ENCODE measurements at places on chromosomes 1 and 21. TPM values are rescaled to one million over a fixed set of nuclear protein-coding genes. Genes with fewer than 3 reads are reported as not detected.

The C4BPA gene
- total RNA-seq: not detected

The SPRR1A gene
- total RNA-seq: not detected

The MYOC gene
- 6.3 TPM for total RNA-seq

The TUT4 gene
- total RNA-seq: 39.9 TPM

The CCDC27 gene
- total RNA-seq: not detected

The RGS2 gene
- 163 TPM for total RNA-seq

The KCNH1 gene
- total RNA-seq: 0.26 TPM

The MED8 gene
- 55.2 TPM for total RNA-seq

The BSND gene
- total RNA-seq: not detected

The OPRD1 gene
- not detected for total RNA-seq

The CBR3 gene
- total RNA-seq: 14.9 TPM

The SPRTN gene
- 8.5 TPM for total RNA-seq

The SPATA21 gene
- not detected for total RNA-seq

The SELL gene
- total RNA-seq: 23.0 TPM

The OR2L5 gene
- total RNA-seq: not detected

The TSPAN2 gene
- 4.3 TPM for total RNA-seq

The MX1 gene
- total RNA-seq: 60.3 TPM

The CYP4A22 gene
- total RNA-seq: 0.42 TPM

The LGR6 gene
- total RNA-seq: 0.35 TPM

The NPPB gene
- total RNA-seq: not detected

The ADORA1 gene
- total RNA-seq: 2.7 TPM
